ENCODE measurements at places on chromosomes 6 and 20.

DNA sequence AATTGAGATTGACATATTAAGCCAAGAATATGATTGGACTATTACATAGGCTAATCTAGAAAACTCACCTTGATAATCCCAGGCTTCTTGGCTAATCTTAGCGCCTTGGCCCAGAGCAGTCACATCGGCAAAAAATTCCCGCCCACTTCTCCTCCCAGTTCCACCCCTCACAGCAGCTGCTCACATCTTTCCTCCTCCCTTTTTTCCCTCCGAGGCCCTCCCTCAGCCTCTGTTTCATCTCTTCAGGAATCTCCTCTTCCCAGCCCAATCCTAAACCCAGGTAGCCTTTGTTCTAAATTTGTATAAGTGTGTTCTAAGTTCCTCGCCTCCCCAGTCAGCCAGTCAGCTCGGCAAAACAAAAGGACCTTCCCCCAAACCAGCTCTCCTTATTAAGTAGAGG, 184.3 kb downstream of the PRKN start:
- DNase-seq: no peak

GRCh38 chr20:21102603-21103311, 3.4 kb downstream of the LINC00237 start:
- DNase-seq: peak; percentile 7

DNA sequence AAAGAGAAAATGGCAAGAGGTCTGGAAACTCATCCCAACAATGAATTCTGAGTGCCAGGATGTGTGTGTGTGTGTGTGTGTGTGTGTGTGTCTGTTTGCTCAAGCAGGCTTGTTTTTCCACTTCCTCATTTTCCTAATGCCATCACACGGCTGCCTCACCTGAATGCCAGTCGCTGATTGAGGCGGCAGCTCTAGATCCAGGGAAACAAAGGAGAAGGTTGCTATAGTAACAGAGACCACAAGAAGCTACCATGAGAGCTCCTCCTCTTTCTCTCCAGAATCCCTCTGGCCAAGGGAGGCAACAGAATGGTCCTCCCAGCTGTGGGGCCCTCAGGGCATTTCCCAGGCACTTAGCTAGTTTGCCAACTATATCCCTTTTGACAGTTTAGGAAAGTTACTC, 241.1 kb upstream of the TSHZ2 start:
- DNase-seq: no peak

- DNase-seq: no peak
These were observed 5.6 kb downstream of the PCMTD2 start for GRCh38 chr20:64261138-64261537.

DNA sequence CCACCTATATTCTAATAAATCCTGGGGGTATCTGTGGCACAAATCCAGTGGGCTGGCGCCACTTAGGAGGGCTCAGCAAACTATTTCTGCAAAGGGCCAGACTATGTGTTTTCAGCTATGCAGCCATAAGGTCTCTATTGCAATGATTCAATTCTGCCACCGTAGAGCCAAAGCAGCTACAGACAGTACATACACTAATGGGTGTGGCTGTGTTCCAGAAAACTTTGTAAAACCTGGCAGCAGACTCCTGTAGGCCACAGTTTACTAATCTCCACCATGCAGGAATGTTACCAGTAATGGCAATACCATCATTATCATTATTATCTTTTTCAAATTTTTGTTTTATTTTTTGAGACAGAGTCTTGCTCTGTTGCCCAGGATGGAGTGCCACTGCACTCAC, 65.7 kb downstream of the SULF2 start:
- DNase-seq: no peak

- no peak for DNase-seq
These were observed 99.0 kb upstream of the TNFAIP3 start for GRCh38 chr6:137767911-137768690.

- DNase-seq: peak; percentile 40
These were observed 41.3 kb downstream of the TXLNB start for GRCh38 chr6:139250296-139251044.

DNA sequence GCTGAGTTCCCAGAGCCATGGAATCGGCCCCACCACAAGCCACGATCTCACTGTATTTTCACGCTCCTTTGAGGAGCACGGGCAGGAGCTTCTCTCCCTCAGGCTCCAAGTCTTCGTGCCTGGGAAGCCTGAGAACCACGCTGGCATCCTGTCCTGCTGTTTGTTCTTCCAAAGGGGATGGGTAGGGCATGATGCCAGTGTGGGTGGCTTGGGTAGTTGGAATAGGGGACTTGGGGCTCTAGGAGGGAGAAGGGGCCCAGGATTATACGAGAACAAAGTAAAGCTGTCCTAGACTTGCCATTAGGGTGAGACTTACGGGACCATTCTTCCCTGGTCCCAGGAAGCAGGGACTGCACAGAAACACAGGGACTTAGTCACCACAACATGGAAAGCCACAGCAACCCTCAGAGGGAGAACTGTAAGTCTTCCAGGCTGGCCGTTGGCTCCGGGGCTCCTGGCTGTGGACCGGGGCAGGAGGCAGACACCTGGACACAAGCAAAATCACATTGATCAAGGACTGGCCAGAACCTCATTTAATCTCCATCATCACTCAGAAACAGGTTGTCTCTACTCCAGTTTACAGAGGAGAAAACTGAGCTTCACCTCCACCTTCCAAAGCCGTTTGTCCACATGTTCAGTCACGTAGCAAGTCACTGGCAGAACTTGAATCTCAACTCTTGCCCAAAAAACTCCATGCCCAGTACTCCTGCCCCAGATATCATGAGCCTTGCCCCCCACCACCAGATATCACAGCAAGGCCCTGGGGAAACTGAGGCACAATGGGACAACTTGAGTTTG, 1.3 kb downstream of the CCN5 start:
- no peak for DNase-seq

DNA sequence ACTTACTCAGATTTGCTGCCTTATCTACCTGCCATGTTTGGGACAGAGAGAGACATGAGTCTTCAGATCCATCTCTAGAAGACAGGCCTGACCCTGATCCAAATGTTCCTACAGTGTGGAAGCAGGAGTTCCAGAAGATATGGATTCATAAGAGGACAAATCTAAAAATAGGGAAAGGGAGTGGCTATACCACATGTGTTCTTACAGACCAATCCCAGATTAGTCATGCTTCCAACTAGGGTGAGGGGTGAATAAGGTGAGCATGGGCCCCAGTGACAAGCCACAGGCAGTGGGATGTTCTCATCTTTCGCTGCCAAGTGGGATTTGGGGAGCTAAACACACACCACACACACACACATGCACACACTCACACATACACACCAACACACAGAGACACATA, 670.7 kb upstream of the CITED2 start:
- DNase-seq: no peak

DNA sequence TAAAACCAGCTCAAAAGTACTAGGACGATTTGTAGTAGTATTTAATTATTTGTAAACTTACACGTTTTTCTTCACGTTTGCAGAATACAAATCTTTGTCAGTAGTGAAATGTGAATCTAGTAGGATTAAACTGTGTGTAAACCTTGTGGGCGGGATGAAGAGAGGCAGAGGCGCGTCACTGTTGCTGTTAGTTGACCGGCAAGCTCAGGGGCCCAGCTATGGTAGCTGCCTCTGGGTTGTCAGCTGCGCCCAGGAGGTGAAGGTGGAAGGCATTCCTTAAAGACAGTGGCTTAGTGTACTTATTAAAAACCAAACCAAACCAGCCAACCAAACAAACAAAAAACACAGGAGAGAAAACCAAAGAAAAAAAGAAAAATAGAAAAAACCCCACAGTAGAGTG, 69.6 kb downstream of the IGF2R start:
- no peak for DNase-seq

- DNase-seq: no peak
These were observed 38.6 kb upstream of the GMPR start for GRCh38 chr6:16199804-16200203.

- no peak for DNase-seq
These were observed 28.7 kb downstream of the ISM1 start for GRCh38 chr20:13249798-13250170.

DNA sequence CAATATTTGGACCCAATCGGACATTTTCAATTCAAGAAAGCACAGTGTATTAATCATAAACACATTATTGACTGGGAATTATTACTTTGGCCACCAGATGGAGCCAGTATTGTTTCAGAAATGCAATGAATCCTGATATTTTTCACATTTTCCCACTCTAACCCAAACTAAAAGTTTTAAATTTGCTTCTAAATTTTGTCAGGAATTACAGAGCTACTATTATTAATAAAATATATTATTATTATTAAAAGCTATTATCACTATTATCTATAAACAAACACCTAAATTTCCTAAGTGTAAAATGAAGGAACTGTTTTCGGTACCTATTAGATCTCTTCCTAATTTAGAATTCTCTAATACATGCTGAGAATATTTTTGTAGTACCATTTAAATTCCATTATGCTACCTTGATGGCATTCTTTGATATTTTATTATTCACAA, 245.3 kb downstream of the OGFRL1 start:
- DNase-seq: no peak

DNA sequence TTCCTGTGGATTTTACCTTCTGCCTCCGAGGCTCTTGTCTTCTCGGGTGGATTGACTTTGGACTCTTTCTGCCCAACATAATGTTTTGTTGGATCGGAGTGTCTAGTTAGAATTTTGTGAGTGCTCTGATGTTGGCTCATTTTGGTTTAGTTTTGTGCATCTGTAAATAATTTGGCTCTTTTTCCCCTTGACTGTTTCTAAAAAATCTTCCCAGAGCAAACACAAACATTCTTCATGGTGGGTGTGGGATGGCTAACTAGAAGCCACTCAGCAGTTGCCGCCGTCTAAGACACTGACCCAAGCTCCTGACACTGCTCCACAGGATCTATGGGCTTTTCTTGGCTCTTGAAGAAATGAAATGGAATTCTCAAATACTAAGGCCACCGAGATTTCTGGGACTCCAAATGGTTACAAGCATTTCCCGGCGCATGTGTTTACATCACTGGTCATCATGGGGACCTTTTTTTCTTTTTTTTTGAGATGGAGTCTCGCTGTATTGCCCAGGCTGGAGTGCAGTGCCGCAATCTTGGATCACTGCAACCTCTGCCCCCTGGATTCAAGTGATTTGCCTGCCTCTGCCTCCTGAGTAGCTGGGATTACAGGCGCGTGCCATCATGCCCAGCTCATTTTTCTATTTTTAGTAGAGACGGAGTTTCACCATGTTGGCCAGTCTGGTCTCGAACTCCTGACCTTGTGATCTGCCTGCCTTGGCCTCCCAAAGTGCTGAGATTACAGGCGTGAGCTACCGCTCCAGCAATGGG, 92.0 kb upstream of the FRMD1 start:
- no peak for DNase-seq

DNA sequence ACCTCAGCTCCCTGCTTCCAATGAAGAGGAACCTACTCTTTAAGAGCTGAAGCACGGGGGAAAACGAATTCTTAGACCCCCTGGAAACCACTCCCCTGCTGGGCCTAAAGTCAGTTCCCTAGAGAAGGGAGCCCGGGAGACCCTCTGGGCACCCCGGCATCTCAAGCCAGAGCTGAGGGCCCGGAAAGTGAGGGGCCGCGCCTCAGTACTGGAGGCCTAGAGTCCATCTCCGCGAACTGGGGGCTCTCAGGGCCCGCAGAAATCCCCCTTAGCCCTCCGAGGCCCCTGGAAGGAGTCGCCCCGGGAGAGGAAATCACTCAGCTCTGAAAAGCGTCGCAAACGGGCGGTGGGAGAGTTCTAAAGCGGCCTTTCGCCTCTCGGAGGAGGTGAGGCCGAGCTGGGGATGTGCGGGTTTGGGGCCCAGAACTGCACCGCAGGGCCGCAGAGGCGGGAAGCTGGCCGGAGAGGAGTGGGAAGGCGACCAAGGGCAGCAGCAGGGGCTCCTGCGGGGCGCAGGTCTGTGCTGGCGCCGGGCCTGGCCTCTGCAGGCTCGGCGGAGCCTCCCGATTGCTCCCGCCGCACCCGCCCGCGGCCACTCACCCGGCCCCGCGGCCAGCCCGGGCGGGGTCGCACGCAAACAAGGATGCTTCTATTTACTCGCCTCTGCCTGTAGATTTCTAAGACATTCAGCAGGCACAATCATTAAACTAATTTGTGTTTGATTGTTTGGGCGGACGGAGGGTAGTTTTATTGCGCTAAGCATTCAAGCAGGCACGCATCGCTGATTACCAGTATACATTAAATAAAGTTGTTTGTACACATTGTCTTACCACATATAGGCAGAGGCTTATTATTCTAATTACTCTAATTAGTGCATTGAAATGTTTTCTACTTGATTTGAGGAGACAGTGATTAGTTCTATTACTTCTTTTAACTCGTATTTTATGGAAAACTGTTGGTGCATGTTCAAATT, 9.2 kb downstream of the POU3F2 start:
- DNase-seq: no peak

GRCh38 chr6:159098636-159099106, 53.9 kb upstream of the TAGAP start:
- peak; percentile 79 for DNase-seq

DNA sequence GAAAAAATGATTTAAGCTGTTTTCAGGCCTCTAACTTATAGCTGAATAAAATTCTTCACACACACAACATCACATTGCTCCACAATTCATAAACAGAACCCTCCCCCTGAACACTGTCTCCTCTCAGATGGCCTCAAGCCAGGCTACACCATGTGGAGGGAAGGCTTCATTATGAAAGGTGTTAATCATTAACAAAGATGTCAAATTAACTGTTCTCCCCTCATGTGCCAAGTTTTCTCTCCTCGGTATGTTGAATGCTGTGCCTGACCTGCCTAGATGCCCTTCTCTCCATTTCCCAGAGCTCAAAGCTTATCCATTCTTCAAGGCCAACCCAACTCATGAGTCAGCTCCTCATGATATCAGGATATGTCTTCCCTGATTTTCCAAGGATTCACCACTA, 210.4 kb downstream of the GMDS start:
- DNase-seq: no peak

GRCh38 chr6:72248621-72249020, 362.3 kb downstream of the RIMS1 start:
- no peak for DNase-seq

DNA sequence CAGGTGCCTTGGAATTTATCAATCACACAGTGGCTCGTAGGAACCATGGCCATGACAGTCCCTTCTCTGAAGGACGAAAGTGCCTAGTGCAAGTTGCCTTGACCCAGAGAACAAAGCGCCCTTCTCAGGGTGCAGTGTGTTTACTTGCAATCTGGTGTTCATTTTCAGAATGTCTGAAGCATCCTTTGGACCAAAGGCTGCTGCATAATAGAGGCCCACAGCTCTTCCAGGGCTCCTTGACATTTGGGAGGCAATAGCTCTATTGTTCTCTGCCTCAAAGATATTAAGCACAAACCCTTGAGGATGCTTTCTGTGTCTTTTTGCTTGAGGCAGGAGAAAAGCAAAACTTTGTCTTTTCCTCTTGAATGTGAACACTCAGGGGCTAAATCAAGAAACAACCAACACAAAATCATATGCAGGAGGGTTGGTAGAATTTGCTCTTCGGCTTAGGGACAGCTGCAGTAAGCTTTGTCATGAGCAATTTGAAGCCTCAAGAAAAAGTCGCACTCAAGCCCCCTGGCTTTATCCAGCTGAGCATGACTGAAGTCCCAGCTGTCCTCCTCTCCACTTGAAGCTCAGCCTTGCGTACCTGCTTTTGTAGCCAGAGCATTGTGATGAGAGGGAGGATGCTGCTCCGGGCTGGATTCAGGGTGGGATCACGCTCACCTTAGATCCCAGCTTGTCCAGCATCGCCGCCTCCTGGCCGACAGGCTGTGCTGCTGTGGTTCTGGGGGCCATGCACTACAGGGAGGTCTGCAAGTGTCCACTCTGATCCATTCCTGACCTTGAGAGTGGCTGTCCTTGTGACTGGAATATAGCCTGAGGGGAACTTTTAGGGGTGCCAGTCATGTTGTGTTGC, 495.4 kb downstream of the CDH26 start:
- DNase-seq: no peak
